T-helper 22 cell (primary cell): ENCODE measurements at places on chromosomes 1 and 21.
A peak's percentile ranks its signal among the peaks of the same experiment; 100 is the strongest.

DNA sequence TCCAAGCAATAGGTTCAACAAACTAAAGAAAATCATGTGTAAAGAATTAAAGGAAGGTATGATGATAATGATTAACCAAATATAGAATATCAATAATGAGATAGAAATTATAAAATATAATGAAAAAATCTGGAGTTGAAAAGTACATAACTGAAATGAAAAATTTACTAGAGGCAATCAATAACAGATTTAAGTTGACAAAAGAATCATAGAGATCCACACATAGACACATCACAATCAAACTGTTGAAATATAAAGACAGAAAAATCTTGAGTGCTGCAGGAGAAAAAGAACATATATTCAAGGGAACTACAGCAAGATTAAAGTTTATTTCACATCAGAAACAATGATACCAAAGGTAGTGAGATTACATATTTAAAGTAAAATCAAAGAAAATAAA, 63.7 kb downstream of the RNASEL start:
- DNase-seq, result no peak

DNA sequence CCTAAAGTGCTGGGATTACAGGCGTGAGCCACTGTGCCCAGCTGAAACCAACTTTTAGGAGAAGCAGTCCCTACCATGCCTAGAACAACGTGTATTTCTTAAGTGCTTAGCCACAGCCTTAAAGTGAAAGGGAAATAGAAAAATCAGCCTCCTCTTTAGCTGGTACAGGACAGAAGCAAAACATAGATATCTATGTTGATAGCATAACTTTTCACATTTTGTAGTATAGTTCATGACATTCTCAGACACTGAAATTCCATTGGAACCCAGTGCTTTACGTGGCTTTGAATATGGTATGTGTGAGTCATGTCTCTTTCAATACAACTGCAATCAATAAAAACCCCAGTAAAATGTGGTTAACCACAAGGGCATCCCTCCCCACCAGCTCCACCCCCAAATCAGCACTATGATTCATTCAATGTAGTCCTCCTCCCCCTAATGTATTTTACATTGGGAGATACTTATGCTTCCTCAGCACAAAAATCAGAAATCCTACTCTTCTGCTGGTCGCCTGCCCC, 32.1 kb downstream of the TGFB2 start:
- peak; percentile 14 for DNase-seq

DNA sequence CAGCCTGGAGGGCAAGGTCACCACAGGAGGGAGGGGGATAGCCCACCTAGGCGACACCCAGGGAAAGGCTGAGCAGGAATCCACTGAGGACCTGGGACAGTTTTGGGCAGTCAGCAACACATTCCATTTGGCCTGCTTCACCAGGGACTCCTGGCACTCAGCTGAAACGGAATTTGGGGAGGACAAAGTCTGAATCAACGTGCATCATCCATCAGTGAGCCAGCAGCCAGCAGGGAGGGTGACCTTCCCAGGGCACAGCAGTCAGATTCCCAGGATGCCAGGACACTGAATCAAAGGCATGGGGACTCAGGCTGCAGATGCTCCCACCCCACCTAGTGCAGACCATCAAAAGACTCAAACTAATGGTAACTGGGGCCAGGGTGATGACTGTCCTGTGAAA, 4.6 kb downstream of the SH3BP5L start:
- no peak for DNase-seq

- DNase-seq, result peak; percentile 55
Observed at GRCh38 chr1:19468397-19468956, 16.9 kb downstream of the CAPZB start.

GRCh38 chr21:8990326-8991087, 1530.9 kb upstream of the TPTE start:
- no peak for DNase-seq

- DNase-seq, result no peak
Observed at GRCh38 chr1:46991083-46991923, 32.2 kb upstream of the CYP4X1 start.

DNA sequence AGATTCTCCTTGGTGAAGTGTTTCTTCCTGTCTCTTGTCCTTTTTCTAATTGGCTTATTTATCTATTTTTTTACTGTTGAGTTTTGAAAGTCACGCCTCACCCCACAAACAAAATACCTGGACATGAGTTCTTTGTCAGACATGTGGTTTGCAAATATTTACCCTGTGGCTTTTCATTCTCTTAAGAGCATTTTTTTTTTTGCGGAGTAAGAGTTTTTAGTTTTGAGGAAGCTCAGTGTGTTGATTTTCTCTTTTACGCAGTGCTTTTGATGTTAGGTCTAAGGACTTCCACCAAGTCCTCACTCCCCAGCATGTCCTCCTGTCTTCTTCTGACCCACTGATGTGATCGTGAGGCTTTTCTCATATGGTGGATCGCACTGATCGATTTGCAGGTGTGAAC, 7.6 kb downstream of the DFFB start:
- no peak for DNase-seq
